ENCODE measurements at places on chromosomes 4 and X.
A peak's percentile ranks its signal among the peaks of the same experiment; 100 is the strongest.

- no peak for DNase-seq
These were observed 126.7 kb upstream of the OTUD4 start for GRCh38 chr4:145307120-145307519.

DNA sequence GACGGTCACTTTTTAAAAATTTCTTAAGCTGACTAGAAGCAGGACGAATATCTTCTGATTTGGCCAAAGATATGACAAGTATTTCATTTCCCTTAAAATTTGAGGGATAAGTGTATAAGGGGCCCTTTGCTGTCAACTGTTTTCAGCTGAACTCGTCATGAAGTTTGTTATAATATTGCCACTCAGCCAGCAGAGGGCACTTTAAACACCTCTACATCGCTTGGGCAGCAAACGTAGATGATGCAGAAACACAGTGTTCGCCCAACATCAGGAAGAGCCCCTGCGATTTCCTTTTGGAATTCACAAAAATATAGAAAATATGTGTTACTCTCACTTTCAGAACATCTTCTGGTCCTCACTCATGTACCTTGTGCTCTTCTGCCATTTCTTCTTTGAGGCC lies 435.7 kb upstream of the FMR1 start:
- no peak for DNase-seq

DNA sequence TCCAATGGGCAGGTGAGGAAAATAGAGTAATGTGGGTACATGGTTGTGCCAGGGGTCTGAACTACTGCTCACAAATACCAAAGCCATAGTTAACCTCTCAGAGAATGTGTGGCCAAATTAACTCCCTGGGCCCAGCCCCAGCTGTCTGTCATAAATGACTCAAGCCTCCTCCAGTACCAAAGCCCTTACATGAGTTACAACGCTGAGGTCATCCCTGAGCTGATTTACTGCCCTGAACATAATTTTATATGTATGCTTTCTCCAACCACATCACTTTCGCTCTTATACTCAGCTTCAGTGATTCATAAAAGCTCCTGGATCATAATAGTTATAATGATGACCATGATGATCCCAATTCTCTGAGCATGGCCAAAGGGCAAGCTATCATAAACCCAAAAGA lies 283.9 kb downstream of the NKX6-1 start:
- no peak for DNase-seq

GRCh38 chrX:148574237-148574973 lies 74.0 kb downstream of the AFF2 start:
- no peak for DNase-seq

GRCh38 chr4:73317092-73317491 lies 58.5 kb upstream of the ANKRD17 start:
- no peak for DNase-seq

DNA sequence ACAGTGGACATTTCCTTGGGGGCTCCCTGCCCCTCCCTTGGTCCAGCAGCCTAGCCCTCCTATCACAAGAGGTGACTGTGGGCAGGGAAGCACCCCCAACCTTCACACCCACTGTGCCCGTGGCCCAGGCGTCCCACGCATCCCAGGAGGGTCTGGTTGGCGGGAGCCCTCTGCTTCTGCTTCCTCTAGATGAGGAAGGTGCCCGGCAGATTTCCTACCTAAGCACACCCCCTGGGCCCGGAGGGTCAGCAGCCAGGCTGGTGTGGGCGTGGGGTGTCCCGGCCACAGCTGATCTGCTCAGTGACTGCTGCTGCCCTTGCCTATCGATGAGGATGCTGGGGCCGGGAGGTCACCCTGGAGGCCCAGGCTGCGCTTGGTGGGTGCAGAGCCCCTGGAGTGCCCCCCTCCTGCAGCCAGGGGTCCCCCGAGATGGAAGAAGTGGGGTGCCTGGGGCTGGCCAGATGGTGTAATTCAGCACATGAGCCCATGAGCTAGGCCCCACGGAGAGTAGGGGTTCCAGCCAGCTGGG lies 12.2 kb downstream of the SH3BP2 start:
- no peak for DNase-seq

DNA sequence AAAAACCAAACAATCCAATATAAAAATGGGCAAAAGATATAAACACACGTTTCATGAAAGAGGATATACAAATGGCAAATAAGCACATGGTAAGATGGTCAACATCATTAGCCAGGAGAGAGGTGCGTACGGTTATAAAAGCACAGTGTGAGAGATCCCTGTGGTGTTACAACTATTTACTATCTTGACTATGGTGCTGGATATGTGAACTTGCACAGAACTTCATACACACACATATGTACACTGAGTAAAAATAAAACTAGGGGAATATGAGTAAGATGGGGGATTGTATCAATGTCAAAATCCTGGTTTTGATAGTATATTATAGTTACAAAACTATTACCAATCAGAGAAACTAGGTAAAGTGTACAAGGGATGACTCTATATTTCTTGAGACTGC lies 8.4 kb downstream of the FBXO8 start:
- no peak for DNase-seq

- no peak for DNase-seq
These were observed 147.4 kb downstream of the SMIM20 start for GRCh38 chr4:26061248-26061986.

GRCh38 chrX:9656871-9657270 lies 108.8 kb downstream of the GPR143 start:
- no peak for DNase-seq

DNA sequence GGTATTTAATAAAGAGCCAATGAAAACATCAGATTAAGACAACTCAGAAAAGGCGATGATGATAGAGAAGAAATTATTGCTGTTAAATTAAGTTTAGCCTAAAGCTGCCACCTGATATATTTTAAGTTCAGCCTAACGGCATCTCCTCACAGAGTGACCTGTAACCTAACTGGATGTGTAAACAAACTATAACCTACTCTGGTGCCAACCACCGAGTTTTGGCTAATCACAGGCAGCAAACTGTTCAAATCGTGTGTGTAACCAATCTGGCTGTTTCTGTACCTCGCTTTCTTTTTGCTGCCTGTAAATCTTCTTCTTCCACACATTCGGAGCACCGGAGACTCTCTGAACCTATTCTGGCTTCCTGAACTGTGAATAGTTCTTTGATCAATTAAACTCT lies 37.8 kb upstream of the MED14 start:
- no peak for DNase-seq

DNA sequence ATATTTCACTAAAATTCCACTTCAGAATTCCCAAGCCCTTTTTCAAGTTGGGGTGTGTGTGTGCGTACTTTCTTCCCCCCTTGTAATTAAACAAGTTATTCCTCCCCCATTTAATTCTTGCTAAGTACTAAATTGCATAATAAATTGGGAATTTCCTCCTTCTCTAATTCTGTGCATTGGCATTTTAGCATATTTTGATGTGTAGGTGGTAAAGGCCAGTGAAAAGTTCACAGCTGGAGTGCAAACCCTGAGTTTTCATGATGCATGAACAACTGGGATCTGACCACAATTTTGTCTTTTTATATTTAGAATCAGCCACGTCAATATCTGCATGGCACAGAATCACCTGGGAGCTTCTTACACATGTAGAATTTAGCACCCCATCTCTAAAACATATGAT lies 18.5 kb downstream of the ANXA3 start:
- DNase-seq = no peak

DNA sequence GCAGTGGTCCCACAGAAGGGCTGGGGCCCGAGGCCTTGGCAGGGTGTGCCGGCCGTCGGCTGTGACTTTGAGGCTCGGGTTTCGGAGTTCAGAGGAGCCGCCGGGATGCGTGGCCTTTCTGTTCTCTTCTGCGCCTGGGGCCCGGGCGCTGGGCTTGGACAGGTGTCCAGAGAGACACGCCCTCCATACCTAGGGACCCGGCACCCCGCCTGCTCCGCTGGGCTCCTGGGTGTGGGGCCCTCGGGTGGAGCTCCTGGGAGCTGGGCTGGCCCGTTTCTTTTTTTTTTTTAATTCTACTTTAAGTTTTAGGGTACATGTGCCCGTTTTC lies 11.3 kb downstream of the FGFRL1 start:
- DNase-seq = no peak

DNA sequence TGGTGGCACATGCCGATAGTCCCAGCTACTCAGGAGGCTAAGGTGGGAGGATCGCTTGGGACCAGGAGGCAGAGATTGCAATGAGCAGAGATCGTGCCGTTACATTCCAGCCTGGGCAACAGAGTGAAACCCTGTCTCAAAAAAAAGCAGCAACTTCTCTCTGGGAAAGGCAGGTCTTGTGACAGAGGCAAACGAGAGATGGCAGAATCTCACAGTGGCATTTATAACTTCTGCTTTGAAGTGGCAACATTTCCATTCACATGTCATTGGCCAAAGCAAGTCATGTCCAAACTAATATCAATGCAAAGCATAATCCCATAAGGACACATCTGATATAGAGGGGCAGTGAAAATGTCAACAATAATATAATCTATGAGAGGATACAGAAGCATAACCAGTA lies 79.8 kb downstream of the PPEF2 start:
- DNase-seq = no peak

DNA sequence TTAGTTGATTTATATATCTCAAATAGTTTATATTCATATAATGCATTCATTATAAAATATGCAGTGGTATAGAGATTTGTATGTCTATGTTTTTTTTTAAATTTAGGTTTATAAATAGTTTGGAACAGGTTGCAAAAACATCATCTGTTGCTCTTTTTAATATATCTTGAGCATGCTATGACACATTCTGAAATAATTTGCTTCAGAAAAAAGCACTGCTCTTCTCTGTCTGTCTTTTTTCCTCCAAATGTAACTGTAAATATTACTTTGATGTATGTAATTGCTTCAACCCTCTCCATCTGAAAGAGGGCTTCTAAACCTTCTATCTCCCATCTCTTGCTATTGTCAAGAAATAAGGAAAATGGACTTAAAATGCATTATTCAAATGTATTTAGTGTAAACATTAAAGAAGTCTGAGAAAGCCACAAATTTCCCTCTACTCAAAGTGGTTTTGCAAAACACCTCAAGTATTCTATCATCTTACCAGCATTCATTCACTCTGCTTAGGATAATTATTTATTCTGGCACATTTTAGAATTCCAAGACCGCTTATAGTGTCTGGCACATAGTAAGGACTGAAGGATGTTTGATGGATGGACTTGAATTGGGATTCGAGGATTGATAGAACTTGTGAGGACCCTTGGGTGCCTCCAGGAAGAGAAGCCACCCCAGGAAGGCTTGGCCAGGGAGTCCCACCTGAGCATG lies 87.8 kb downstream of the CLNK start:
- DNase-seq = no peak

DNA sequence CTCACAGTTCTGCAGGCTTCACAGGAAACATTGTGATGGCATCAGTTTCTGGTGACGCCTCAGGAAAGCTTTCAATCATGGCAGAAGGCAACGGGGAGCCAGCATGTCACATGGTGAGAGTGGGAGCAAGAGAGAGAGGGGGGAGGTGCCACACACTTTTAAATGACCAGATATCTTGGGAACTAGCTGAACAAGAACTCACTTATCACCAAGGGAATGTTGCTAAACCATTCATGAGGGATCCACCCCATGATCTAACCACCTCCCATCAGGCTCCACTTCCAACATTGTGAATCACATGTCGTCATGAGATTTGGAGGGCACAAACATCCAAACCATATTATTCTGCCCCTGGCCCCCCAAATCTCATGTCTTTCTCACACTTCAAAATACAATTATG lies 43.3 kb upstream of the GPR173 start:
- DNase-seq = no peak

- no peak for DNase-seq
These were observed 47.8 kb upstream of the SETD7 start for GRCh38 chr4:139603576-139604410.

GRCh38 chrX:18886005-18886343 lies 97.9 kb downstream of the PHKA2 start:
- DNase-seq = no peak

GRCh38 chr4:140774956-140775355 lies 18.8 kb upstream of the TBC1D9 start:
- no peak for DNase-seq

GRCh38 chrX:1453951-1454785 lies 1.5 kb upstream of the ASMTL start:
- no peak for DNase-seq

DNA sequence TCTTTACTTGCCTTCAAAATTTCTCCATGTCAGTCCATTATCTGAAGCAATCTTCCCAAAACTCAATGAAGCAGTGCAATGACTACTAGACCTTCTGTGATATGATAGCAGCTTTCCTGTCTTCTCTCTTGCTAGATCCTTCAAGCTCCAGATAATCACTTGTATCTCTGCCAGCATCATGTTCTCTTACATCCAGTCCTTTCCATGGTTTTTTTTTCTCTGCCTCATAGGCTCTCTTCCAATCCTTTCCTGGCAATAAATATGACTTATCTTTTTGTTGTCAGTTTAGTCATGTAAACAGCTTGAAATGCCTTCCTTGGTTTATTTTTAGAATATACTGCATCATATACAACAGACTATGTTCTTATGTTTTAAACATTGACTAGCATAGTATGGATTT lies 193.5 kb downstream of the CFAP299 start:
- DNase-seq = no peak

GRCh38 chr4:37981425-37981824 lies 21.2 kb downstream of the PTTG2 start:
- DNase-seq = no peak

GRCh38 chr4:154406018-154406795 lies 85.4 kb downstream of the DCHS2 start:
- DNase-seq = no peak

DNA sequence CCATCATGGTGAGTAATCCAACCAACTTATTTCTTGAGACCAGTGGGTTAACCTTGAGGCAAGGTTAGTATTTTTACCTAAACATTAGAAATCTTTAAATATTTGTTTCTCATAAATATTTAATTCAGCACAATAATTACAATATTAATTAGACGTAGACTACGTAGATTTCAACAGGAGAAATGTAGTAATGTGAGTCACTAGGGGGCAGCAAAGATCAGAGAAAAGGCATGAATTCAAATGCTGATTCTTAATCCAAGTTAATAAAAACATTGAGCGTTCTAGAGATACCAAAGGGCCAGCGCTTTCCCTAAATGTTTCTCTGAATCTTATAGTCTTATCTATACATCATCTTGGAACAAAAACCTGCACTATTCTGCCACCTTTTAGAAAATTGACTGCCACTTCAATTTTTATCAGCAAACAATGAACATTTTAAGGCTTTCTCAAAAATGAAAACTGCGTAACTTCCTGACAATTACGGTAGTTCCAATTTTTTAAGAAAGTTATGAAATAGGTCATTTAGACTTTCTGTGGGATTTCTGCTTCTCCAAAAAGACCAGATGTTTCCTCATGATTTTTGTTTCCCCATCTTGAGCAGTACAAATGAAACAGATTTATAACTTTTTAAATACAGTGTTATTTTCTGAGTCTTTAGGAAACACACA lies 180.7 kb downstream of the GASK1B start:
- DNase-seq = peak; percentile 5

- no peak for DNase-seq
These were observed 32.8 kb downstream of the ABCE1 start for GRCh38 chr4:145130788-145131399.

DNA sequence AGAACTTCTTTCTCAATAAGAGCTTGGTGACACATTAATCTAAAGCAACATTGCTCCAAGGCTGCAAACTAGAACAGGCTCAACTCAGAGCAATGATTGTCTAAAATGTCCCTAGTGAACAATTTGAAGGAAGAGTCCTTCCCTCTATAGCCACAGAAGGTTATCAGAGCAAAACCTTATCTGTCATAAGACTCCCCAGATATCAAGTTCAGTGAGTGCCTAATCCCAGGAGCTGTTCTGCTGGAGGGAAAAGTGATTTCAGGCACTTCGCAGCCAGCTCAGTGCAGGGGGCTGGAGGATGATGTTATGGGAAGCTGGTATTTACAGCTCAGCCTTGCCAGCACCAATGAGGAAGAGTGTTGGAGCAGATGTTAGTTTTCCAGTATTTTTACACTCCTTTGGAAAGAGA lies 497.5 kb downstream of the INPP4B start:
- DNase-seq = no peak
